ENCODE measurements at places on chromosomes 7 and 10. TPM values are rescaled to one million over a fixed set of nuclear protein-coding genes. Genes with fewer than 3 reads are reported as not detected.
A peak's percentile ranks its signal among the peaks of the same experiment; 100 is the strongest.

Gene TCAF2
- polyA plus RNA-seq = 0.50 TPM

Gene DMBT1
- 0.05 TPM for polyA plus RNA-seq

Gene TRDMT1
- polyA plus RNA-seq = 4.8 TPM

Gene SOSTDC1
- polyA plus RNA-seq = not detected

Gene SPDYE1
- 0.05 TPM for polyA plus RNA-seq

Gene NANOS1
- 1.0 TPM for polyA plus RNA-seq

Gene IKZF1
- 2.5 TPM for polyA plus RNA-seq

Gene CDC14C
- polyA plus RNA-seq = not detected

Gene TAS2R3
- 0.15 TPM for polyA plus RNA-seq

Gene CUBN
- polyA plus RNA-seq = 1.5 TPM

Gene CYP2C19
- not detected for polyA plus RNA-seq

Gene WDR86
- polyA plus RNA-seq = 0.18 TPM

Gene PIP
- polyA plus RNA-seq = not detected

Gene MUC3A
- not detected for polyA plus RNA-seq

Gene SFXN2
- 3.5 TPM for polyA plus RNA-seq

Gene AKR1C3
- polyA plus RNA-seq = 180 TPM

Gene CPED1
- polyA plus RNA-seq = 39.5 TPM

Gene TAC1
- polyA plus RNA-seq = 1.0 TPM

Gene CEP55
- polyA plus RNA-seq = 0.43 TPM

Gene AKR1C4
- polyA plus RNA-seq = not detected

GRCh38 chr10:3136763-3137611 is 35.6 kb downstream of the PITRM1 start:
- DNase-seq = peak; percentile 81

DNA sequence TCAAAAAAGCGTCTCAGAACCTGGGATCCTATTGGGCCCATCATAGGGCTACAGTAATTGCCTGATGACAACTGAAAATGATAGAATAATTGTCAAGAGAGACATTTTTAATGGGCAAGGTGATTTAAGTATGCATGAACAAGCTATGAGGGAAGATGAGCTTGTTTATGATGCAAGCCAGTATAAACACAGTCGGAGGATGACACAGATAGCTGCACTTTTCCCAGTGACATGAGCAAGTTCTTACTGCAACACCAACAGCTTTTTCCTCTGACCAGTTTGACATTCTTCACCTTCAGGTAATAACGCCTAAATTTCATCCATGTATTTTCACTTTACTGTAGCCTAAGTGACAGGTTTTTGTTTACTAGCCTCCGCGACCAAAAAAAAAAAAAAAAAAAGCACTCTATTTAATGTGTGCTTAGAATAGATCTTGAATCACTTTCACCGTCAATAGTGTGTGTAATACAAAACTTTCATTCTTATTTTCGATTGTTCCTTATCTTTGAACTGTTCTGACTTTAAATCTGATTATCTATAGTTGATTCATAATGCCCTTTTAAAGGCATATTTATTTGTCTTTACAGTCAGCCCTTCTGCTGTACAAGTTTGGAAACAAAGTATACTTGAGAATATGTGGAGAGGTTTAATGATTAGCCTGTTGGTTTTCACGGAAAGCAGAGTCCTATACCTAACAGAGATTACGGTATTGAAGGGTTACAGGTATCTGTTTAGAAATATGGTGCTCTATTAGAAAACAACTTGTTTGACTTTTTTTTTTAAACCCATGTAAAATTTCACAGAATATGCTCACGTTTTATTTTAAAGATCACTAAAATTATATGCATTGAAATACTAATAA is 1.7 kb downstream of the FOXP2 start:
- no peak for DNase-seq

DNA sequence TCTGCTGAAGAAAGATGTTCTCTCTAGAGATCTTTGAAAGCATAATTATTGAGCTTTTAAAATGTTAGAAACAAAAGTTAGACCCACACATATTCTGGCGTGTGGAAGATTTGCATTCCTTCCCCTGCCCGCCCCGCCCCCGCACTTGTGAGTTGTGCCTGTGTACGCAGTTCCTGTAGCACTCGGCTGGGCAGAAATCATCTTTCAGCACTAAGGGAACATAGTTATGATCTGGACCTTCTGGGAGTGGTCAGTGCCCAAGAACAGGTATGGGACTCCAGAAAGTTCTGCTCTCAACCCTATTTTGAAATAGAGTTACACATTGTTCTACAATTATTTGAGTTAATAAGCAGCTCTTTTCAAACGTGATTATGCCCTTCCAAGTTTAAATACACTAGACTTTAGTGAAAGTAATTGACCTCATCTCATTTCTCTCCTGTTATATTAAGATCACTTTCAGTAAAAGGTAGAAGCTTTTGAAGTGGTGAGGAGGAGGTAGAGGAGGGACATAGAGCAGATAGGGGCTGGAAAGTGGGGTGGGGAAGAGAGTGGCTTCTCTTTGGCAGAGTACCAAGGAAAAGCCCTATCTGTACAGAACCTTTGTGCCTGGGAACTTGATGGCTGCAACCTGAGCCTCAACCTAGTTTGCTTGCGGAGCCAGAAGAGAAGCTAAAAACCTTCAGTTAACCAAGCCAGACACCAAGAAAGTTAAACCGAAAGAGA is 5.7 kb downstream of the BLVRA start:
- DNase-seq = peak; percentile 85

GRCh38 chr10:32357056-32357735 is 10.2 kb upstream of the EPC1 start:
- DNase-seq = no peak

GRCh38 chr10:89644691-89644966 is 413 bp downstream of the PANK1 start:
- DNase-seq = no peak

GRCh38 chr7:111076205-111076604 is 14.7 kb upstream of the LRRN3 start:
- DNase-seq = no peak

DNA sequence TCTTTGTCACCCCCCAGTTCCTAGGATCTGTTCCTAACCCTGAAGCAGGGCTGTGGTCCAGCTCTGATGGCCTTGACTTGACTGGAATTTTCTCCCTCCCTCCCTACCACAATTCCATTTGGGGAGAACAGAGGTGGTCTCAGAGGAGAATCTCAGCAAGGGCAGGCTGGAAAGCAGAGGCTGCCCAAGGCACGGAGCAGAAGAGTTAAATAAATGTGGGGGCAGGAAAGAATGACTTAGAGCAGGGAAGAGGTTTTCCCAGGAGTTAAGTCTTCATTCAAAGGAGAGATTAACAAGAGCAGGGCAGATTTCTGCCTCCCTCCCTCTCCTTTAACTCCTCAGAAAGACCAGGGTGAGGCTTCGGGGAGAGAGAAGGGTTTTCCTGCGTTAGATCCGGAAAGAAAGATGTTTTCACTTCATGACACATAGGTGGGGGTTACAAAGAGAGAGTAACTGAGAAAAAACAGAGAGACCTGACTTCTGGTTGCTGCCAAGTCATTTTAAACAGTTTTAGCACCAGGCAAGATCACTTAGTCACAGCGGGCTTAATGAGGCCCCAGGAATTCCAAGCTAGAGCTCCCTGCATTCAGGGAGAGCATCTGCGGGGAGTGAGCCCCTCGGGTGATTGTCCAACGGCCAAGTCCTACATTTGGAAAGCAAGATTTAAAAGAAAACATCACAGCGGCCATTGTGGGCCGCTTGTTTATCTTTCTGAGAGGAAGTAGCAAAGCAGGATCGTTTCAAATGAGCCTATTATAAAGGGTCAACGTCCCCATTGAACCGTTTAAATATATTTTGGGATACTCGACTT is 78.7 kb downstream of the ARHGAP22 start:
- peak; percentile 26 for DNase-seq

DNA sequence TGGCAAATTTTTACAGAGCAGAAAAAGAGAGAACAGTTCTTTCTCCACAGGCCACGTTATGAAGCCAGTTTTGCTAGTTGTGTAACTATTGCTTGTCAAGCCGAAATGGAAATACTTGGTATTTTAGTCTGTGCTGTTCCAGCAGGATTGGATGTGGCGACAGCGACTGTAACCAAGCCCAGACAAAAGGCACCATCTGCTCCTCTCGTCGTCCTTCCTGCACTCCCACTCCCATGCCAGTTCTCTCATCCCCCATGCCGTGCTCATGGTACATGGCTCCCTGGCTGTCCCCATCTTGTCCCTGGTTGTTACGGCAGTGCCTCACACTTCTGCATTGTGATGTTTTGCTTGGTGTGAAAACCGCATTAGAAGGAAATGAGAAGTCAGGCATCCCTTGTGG is 185.7 kb upstream of the FZD8 start:
- no peak for DNase-seq

DNA sequence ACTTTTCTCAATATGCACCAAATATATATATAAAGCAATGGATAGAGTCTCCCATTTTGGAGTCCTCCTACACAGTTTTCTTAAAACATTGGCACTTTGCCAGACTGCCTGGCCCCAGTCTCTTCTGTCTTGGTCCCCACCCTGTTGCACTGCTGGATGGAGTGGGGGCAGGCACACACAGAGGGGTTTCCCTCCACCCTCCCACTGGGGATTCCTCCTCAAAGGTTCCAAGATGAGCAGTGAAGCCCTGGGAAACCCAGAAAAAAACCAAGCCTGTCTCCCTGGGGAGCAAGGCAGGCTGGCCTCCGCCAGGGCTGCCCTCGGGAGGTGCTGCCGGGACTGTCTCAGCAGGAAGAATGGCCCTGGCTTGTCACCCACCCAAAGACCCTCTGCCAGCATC is 68.0 kb downstream of the SH3PXD2A start:
- DNase-seq = no peak

DNA sequence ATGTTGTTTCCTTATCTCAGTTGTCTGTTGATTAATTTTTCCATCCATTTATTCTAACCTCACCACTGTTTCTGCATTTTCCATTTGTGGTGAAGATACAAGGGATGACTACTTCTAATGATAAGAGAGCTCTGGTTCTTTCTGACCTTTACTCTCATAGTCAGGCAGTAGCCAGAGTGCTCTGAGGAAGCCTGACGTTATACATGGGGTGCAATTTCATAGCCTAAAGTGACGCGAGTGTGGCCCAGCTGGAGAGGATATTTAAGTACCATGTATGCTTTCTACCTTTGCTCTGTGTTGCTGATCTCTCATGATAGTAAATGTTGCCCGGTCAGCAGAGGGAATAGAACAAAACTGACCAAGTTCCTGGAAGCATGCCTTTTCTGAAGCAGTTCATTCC is 33.9 kb upstream of the CYCS start:
- no peak for DNase-seq

DNA sequence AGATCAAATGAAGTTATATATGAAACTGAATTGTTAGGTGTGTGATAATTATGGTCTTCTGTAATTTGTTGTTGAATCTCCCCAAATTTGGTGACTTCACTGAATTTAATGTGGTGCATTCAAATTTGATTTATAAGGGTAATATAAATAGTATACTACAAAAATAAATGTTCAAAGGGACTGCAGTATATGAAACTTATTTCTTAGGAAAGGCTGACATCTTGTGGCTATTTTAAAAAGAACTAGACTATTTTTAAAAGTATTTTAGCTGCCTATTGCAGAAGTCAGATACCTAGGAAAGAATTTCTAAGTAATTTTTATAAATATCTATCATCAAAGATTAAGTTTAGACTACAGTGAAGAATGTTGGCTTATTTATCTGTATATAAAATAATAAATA is 36.6 kb downstream of the ATRNL1 start:
- DNase-seq = no peak

- DNase-seq = no peak
These were observed 2.9 kb downstream of the MYL10 start for GRCh38 chr7:101626069-101626671.

GRCh38 chr7:103009466-103010185 is 65.0 kb downstream of the FBXL13 start:
- DNase-seq = no peak

DNA sequence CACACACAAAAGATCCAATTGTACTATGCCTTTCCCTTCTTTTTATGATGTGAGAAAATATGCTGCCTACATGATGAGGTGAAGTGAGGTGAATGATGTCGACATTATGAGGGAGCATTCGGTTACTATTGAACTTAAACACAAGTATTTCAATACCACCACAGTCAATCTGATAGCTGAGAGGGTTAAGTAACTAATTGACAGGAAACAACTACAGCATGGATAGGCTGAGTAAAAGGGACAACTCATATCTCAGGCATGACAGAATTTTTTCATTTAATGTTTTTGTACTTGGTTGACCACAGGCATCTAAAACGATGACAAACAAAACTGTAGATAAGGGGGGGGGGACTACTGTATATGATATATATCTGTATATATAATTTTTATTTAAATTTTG is 488.9 kb downstream of the SH2D4B start:
- no peak for DNase-seq

GRCh38 chr7:41010418-41010817 is 692.5 kb downstream of the INHBA start:
- DNase-seq = no peak

DNA sequence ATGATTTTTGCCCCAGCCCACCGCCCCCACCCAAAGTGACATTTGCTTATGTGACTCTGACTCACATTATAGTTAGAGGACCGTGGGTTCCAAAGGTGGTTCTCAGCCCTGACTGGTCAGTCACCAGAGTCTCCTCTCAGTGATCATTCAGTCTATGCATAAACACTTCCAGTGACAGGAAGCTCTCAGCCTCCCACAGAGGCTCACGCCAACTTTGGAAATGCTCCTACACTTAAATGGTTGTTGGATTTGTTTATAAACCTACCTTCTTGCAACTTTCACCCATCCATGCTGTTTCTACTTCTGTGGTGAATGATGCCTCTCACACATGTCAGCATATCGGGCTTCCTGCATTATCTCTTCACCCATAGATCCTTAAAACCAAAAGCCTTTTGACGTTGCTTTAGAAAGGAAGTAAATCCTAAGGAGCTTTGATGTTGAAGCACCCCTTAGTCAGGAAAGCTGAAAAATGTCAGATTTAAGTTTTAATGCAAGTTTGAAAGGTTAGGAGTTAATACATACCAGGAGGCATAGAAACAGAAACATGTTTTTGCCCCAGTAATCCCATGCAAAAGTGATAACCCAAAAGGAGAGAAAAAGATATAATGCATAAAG is 46.5 kb upstream of the FGL2 start:
- DNase-seq = no peak

- no peak for DNase-seq
These were observed 31.2 kb downstream of the ARMH3 start for GRCh38 chr10:102024799-102025198.

GRCh38 chr10:71854031-71854430 is 3.0 kb upstream of the PSAP start:
- DNase-seq = peak; percentile 38

- no peak for DNase-seq
These were observed 9.1 kb downstream of the SLC13A4 start for GRCh38 chr7:135718794-135719437.

DNA sequence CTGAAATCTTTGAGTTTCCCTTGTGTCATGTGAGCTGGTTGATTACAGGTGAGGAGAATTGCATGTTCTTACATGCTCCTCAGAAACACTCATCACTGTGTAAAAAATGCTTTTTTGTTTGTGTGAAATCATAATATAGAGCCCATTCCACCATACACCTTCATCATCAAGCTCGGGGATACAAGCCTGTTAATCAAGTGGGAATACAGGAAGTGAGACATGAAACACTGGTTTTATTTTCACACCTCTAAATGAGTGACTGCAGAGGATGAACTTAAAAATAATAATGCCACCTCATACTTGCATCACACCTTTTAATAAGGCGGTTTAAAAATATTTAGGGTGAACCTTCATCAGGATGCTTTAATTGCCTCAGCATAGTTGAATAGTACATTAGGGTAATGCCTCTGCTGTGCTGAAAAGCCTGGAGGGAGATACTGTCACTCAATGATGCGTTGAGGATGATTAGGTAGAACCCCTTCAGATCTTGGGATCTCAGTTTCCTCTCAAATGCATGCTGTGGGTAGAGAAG is 164.6 kb downstream of the AUTS2 start:
- DNase-seq = no peak
